Cerebellar cortex (tissue), 1 donor: ENCODE measurements at places on chromosomes 12 and 14.

GRCh38 chr12:22459838-22460490 is 84.4 kb downstream of the C2CD5 start:
- DNase-seq: peak; percentile 65

GRCh38 chr12:25459541-25459951 is 93.5 kb downstream of the LMNTD1 start:
- no peak for DNase-seq

DNA sequence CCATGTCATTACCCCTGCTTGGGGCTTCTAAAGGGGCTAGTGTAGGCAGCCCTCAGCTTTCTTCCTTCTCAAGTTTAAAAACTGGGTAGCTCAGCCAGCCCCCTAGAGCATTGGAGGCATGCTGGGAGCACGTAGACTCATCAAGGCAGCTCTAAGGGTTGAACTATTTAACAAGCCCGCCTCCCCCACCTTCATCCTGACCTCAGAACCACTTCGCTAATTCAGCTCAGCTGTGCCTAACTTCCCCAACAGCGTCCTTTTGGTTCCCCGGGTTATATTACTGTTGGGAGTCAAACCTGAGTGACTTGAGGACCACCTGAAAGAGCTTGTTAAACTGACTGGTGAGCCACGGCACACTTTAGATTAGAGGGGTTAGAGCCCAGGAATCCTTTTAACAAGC is 30.1 kb downstream of the MAX start:
- no peak for DNase-seq

DNA sequence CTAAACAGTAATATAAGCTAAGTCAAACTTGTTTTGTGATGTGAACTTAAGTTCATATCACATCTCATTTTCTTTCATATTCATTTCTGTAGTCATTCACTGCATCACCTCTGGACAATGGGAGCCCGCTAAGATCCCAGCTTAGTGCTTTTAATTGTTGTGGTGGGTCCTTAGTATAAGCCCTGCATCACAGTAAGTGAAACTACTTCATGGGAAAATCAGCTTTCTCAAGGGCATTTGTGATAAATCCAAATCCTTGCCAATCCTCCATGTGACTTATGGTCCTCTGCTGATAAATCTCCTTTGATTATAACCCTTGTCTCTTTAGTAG is 98.3 kb downstream of the PLEKHA5 start:
- DNase-seq: no peak

GRCh38 chr12:67757651-67758050 is 109.1 kb downstream of the DYRK2 start:
- no peak for DNase-seq

GRCh38 chr12:96500693-96501092 is 11.3 kb downstream of the CFAP54 start:
- DNase-seq: peak; percentile 14
